Stomach (tissue), 19 donors: ENCODE measurements at places on chromosomes 2 and 18.

- peak overlapping the region; percentile 69 for H3K27ac ChIP-seq
- no peak for DNase-seq
- H3K36me3 ChIP-seq: no peaks in the 10 kb centered on the region
- no peak overlapping the region for H3K4me3 ChIP-seq
- peaks cover 34% of the 10 kb centered on the region for H3K4me1 ChIP-seq
These were observed 5.9 kb upstream of the TMSB10 start for GRCh38 chr2:84899304-84900204.

DNA sequence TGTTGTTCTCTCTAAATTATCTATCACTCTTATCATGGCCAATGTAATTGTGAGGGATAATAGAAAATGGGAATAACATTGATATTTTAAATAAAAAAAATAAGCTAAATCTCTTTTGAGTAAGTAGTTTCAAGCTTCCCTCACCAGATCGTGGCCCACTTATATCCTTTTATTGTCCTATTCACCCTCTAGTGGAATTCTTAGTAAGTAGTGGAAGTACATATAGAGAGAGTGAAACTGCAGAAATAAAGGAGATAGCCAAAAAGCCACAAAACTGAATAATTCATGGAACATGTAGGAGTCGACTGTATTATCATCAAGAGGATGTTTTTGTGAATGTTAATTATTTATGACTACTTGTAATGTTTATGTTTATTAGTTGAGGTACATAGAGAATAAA, 66.1 kb upstream of the DTNA start:
- no peak for DNase-seq
- no peak overlapping the region for H3K27ac ChIP-seq
- H3K4me3 ChIP-seq: no peak overlapping the region
- no peaks in the 10 kb centered on the region for H3K36me3 ChIP-seq

DNA sequence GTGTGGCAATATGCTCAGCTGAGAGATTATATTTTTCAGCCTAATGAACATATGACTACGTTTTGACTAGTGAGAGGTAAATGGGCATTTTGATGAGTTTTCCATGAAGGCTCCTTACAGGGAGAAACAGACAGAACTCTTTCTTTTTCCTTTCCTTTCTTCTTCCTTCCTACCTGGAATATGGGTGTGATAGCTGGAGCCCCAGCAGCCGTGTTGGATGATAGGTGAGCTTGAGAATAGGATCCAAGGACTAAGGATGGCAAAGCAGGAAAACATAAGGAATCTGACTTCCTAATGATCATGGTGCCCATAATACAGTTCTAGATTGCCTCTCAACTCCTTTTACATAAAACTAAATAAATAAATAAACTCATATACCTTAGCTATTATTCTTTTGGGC, 124.0 kb downstream of the MAIP1 start:
- no peaks in the 10 kb centered on the region for H3K27me3 ChIP-seq
- no peaks in the 10 kb centered on the region for H3K36me3 ChIP-seq
- no peaks in the 10 kb centered on the region for H3K4me1 ChIP-seq

DNA sequence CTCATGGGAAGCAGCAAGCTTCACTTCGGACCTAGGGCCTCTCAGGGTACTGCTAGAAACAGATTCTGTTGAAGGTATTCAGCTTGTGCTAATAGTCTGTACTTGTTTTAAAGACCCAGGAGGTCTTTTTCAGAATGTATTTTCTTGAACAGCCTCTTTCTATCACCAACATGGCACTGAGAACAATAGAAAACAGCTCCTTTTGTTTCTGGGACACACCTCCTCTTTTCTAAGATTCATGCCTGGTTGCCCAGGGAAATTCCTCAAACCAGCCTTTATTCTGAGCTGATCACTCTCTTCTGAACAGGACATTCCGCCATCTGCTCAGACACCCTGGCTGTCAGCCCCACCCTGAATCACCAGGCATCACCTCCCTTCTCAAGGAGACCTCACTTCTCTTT, 389.6 kb downstream of the TGIF1 start:
- no peaks in the 10 kb centered on the region for H3K4me1 ChIP-seq
- no peaks in the 10 kb centered on the region for H3K36me3 ChIP-seq
- no peak overlapping the region for H3K4me3 ChIP-seq
- no peak overlapping the region for H3K27ac ChIP-seq

- no peak for DNase-seq
- peaks cover 22% of the 10 kb centered on the region for H3K4me1 ChIP-seq
- peak overlapping the region; percentile 67 for H3K4me3 ChIP-seq
- H3K27ac ChIP-seq: no peak overlapping the region
These were observed 785 bp downstream of the ZNF892 start for GRCh38 chr2:95208106-95208505.

DNA sequence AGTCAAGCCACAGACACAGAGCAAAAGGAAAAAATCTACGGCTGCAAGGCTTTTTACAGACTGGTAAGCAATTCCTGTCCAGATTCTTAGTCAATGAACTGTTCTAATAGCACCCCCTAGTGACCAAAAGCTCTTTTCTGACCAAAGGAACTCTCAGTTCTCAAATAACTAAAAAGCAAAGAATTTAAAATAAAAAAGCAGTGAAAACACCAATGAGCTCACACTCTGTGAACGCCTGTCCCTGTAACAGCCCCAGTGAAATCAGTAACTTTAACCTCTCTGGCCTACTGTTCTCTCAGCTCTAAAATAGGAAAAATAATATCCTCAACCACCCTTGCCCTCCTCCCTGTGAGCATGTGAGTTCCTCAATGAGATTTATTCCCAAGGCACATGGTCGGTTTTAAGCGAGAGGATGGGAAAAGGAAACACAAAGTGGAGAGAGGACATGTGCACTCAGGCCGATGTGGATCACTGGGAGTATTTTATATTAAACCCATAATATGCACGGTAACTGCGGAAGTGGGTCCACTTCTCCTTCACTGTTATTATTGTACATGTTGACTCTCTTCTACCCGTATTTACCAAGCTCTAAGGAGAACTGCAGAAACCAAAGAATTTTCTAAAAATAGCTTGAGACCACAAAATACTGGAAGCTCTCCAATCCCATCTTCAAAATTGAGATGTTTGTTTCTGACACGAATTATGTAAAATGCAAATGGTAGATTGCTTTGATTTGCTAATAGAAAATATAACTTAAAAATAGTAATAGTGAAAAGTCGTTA, 128.5 kb downstream of the STK39 start:
- H3K27ac ChIP-seq: peak overlapping the region; percentile 60
- no peaks in the 10 kb centered on the region for H3K27me3 ChIP-seq
- DNase-seq: no peak
- no peak overlapping the region for H3K4me3 ChIP-seq

DNA sequence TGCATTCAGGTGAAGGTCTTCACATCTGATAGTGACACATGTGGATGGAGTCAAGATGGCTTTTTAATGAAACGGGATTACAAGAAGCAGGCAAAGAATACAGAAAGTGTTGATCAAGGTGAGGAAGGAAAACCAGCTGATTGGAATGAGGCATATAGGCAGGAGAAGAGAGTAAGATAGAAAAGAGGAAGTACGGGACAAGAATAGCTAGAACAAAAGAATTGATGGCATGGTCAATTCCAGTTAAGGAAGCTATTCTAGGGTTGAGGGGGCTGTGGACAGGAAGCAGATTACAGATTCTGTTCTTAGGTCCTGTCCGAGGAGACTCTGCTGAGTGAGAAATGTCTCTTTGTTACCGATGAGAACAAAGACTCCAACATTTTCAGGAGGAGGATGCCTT, 13.2 kb upstream of the NCK2 start:
- H3K4me1 ChIP-seq: no peaks in the 10 kb centered on the region
- no peak for DNase-seq
- H3K27ac ChIP-seq: no peak overlapping the region
- no peaks in the 10 kb centered on the region for H3K36me3 ChIP-seq
- no peaks in the 10 kb centered on the region for H3K27me3 ChIP-seq

GRCh38 chr18:37598966-37599896, 33.6 kb upstream of the CELF4 start:
- no peak overlapping the region for H3K27ac ChIP-seq
- H3K4me1 ChIP-seq: no peaks in the 10 kb centered on the region
- no peak for DNase-seq

DNA sequence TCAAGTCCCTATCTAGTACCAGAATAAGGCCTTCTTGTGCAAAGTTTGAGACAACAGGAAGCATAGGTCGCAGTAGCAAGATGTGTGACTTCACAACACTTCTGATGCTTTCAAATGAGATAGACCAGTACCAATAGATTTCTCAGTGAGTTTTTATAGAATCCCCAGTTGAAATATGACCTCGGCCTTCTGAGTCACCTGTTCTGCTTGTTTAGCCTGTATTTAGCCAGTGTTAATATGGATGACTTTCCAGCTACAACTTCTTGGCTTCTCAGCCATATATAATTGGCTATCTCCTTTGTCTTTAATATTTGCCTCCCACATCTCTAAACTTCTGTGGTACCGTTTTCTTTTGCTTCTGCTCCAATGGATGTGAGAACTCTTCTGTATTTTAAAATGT, 113.8 kb downstream of the KYNU start:
- DNase-seq: no peak
- H3K27ac ChIP-seq: no peak overlapping the region
- H3K4me3 ChIP-seq: no peak overlapping the region
- H3K27me3 ChIP-seq: no peaks in the 10 kb centered on the region

- no peaks in the 10 kb centered on the region for H3K36me3 ChIP-seq
- DNase-seq: peak; percentile 75
These were observed 254.9 kb downstream of the NDUFA10 start for GRCh38 chr2:239770246-239770639.

- no peak overlapping the region for H3K4me3 ChIP-seq
- no peaks in the 10 kb centered on the region for H3K27me3 ChIP-seq
These were observed 18.9 kb upstream of the DPP4 start for GRCh38 chr2:162092658-162093556.

DNA sequence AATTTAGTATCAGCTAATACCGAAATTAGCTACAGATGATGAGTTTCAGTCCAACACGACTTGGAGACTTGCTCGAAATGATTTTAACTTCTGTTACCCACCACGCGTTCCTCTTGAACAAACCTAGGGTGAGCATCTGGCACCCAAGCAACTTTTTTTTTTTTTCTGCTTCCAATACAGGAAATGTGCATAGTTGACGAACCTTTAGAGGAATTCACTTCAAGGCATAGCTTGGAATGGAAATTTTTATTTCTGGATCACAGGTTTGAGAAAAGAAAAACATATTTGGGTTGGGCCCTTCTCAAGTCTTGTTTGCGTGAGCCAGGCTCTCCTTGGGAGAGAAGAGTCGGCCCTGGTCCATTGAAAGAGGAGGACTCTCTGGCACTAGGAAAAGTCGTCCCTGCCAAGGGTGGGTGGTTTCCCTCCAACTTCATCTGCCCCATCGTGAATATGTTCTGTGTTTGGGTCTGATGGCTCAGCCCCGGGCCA, 37.4 kb upstream of the RPL31 start:
- DNase-seq: no peak
- H3K4me3 ChIP-seq: no peak overlapping the region
- H3K4me1 ChIP-seq: no peaks in the 10 kb centered on the region
- no peaks in the 10 kb centered on the region for H3K27me3 ChIP-seq
- H3K27ac ChIP-seq: no peak overlapping the region
- peaks cover 9% of the 10 kb centered on the region for H3K36me3 ChIP-seq

GRCh38 chr2:25664183-25664964, 9.0 kb downstream of the DTNB start:
- H3K27ac ChIP-seq: no peak overlapping the region
- no peak overlapping the region for H3K4me3 ChIP-seq
- peak; percentile 89 for DNase-seq
- no peaks in the 10 kb centered on the region for H3K4me1 ChIP-seq

DNA sequence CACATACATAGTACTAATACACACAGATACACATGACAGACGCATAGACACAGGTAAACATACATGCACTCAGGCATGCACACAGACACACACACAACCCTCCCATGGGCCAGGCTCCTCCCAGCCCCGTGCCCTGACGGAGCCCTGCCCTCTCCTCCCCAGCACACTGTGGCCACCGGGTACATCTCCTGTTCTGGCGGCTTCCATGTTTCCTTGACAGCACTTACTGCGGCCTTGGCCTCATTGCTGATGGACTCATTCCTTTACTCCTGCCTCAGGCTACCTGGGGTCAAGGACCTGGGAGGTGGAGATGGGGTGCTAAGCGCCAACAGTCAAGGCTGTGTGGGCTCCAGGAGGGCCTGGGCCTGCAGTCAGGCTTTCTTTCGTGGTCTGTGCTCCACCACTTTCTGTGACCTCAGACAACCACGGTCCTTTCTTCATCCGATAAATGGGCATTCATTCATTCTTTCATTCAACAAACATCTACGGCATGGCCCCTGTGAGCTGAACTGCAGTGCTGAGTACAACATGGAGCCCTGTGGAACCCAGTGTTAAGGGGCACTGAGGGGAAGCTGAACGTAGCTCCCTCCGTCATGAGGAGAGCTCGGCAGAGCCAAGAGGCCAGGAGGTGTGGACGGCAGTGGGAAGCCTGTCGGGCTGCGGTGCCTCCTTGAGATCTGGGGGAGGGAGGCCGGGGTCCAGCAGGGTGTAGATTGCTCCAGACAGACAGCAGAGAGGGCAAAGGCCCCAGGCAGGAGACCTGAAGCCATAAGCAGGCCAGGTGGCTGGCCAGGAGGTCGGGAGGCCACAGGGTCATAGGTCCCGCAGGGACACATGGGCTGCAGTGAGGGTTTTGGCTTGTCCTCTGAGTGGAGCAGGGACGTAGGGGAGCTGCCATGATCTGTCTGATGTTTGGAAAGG, 190.4 kb upstream of the HDAC4 start:
- H3K36me3 ChIP-seq: no peaks in the 10 kb centered on the region
- no peak overlapping the region for H3K27ac ChIP-seq
- H3K4me1 ChIP-seq: no peaks in the 10 kb centered on the region
- no peak overlapping the region for H3K4me3 ChIP-seq
- DNase-seq: no peak

DNA sequence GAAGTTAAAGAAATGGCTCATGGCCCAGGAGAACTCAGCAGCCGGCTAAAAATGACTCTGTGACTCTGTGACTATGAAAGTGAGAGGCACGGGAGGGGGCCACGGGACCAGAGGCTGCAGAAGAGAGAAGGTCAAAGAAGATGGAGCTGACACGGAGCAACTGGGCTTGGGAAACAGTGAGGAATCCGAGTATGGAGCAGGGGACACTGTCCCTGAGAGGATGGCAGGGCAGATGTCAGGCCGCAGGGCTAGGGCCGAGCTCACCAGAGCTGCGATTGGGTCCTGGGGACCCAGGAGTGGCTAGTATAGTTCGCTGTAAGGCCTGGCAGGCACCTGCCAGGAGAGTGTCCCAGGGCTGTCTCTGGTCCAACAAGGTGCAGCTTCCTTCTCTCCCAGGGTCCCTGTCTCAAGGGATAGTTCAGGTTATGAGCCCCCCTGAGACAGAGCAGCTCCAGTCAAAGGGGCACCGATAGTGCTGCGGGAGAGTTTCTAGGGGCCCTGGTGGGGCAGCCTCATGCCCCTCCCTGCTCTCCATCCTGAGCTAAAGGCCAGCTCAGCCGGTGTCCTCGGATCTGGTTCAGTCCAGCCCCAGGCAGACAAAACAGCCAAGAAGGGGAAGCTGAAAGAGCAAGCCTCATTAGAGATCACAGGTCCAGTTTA, 42.7 kb downstream of the CIB4 start:
- H3K4me1 ChIP-seq: no peaks in the 10 kb centered on the region
- DNase-seq: peak; percentile 17
- H3K27me3 ChIP-seq: peaks cover 18% of the 10 kb centered on the region

- no peaks in the 10 kb centered on the region for H3K4me1 ChIP-seq
These were observed 217.0 kb downstream of the TWIST2 start for GRCh38 chr2:239064891-239065290.

- no peak for DNase-seq
- no peaks in the 10 kb centered on the region for H3K4me1 ChIP-seq
- no peak overlapping the region for H3K27ac ChIP-seq
- no peaks in the 10 kb centered on the region for H3K36me3 ChIP-seq
These were observed 543.9 kb upstream of the LINC00305 start for GRCh38 chr18:64692826-64693225.

- no peak overlapping the region for H3K4me3 ChIP-seq
- H3K27me3 ChIP-seq: no peaks in the 10 kb centered on the region
- DNase-seq: no peak
- H3K27ac ChIP-seq: no peak overlapping the region
These were observed 311.7 kb upstream of the PKDCC start for GRCh38 chr2:41736105-41736567.
